Activated naive CD4-positive, alpha-beta T cell (primary cell): ENCODE measurements at places on chromosomes 7 and 10.

GRCh38 chr7:22082886-22083703 lies 137.4 kb upstream of the CDCA7L start:
- peak; percentile 42 for DNase-seq

- no peak for DNase-seq
Observed at GRCh38 chr10:10892290-10892875, 125.3 kb upstream of the CELF2 start.

GRCh38 chr7:102008535-102009262 lies 191.3 kb downstream of the CUX1 start:
- DNase-seq: no peak

DNA sequence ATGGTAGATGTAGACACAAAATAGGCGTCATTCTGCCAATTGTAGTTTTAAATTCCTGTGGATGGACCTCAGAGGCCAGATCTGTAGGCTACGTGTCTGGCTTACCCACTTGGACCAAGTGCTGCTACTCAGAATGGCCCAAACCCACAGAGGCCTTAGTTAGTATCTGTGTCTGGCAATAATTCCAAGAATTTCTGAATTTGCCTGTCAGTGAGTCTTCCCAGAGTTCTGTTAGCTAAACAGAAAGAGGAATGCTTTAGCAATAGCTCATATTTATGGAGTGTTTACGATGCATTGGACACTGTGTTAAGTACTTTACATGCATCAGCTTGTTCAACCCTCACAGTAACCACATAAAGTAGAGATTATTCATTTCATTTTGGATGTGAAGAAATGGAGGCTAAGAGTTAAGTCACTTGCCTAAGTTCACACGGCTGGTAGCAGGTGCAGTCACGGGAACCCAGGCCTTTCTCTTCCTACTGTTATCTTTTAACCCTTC lies 231.8 kb downstream of the PTEN start:
- no peak for DNase-seq

GRCh38 chr7:48089046-48090003 lies at the start of gene UPP1:
UPP1 (plus strand) TSS chr7:48089265; CDS start chr7:48094784, 5,519 bp downstream.
- peak; percentile 80 for DNase-seq

DNA sequence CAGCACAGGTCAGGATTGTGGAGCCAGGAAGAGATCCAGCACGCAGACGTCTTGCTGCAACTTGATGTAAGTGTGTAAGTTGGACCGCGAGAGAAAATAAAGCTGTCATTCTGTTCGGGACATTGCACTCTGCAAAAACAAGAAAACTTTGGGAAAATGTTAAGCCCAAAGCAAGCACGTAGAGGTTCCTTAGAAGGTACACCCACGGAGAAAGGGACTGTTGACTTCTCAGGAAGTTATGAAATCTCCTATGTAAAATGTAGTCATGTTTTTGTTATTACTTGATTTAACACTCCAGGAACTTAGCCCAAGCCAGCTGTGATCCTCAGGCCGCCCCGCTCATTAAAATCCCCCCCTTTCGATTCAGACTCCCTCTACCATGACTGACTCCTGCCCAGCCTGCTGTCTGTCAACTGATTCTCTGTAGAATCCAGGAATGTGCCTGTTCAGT lies 196.1 kb upstream of the TCF7L2 start:
- DNase-seq: no peak

DNA sequence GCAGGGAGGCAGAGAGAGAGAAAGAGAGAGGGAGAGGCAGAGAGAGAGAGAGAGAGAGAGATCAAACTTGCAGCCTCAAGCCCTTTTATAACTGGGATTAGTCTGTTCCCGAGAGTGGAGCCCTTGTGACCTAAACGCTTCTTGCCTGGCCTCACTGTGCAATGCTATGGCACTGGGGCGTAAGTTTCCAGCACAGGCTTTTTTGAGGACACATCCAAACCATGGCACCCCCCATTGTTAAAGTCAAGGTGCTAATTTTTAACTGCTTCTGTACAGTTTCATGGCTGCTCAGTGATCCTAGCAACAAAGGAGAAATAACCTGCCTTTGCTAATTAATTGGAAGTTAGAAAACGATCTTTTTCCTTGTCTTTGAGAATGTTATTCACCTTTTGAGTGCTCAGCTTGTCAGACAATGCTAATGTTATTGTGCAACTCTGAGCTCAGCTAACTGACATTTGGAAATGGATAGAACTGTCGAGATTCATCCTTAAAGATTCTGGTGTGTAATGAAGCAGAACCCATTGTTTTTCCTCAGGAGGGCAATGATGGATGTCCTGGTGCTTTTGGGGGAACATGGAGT lies 268.4 kb downstream of the GLRX3 start:
- DNase-seq: no peak

DNA sequence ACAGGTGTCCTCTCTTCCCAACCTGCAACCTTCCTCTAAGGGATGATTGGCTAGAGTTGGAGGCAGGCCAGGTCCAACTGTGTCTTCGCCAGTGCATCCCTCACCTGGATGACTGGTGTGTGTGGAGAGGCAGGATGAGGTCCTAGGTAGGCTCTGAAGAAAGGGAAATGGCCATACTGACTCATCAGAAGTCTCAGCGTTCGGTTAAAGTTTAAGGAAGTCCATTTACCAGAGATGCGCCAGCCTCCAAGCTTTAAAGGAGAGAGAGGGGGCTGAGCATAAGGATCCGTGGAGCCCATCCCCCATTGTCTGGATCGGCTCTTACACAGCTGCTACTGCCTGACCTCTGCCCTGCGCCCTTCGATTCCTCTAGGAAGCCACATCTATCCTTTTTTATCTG lies 4.4 kb downstream of the KEL start:
- DNase-seq: no peak

GRCh38 chr7:110779339-110779738 lies 311.6 kb upstream of the LRRN3 start:
- DNase-seq: no peak

DNA sequence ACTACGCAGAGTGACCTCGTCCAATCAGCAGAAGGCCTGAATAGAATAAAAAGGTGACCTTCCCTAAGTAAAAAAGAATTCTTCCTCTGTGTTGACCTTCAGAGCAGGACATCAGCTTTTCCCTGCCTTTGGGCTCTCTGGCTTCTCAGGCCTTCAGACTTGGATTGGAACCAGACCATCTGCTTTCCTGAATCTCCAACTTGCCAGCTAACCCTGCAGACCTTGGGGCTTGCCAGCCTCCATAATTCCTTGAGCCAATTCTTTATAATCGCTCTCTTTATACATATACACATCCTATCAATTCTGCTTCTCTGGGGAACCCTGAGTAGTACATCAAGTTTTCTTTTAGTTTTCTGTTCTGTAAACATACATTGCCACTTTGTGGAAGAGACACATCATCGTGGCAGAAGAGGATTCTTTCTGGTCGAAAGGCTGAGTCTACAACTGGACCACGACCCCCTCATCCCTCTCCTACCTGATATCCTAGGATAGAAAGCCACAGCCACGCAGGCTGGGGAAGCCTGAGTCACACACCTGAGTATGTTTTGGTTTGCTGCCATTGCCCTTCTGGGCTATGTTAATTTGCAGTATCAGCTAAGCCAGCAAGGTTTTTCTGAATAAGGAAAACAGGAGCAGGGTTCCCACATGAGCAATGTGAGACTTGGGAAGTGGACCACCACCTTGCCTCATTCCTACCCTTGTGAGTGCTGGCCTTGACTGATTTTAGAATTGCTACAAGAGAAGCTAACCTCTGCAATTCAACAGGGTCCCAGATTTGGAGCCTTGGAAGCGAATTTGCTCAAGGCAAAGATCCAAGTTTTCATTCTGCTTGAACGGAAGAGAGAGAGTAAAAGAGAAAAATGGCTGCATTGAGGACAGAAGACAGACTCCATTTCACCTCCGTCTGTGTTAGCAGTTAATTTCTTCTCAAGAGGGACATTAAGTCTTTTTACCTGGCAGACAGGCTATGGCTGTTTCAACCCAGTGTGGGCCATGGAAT lies 445.2 kb upstream of the FZD8 start:
- DNase-seq: no peak
